Ammon's horn (tissue), 1 donor: ENCODE measurements at places on chromosomes 4 and X.

DNA sequence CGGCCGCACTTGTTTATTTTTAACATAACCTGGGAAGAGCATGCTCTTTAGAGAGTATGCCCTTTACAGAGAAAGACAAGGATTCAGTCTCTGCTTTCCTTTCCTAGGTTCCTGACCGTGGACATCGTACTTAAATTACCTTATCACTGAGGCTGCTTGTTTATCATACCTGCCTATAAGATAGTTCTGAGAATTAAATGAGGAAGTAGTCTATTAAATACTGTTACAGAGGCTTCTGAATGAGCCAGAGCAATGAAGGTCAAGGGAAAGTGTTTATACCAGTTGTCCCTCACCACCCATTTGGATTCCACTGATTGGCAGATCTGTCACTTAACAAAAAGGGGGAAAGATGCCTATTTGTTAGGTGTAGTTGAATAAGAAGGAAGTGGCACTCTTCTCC lies 10.0 kb downstream of the TXLNG start:
- DNase-seq, result no peak

DNA sequence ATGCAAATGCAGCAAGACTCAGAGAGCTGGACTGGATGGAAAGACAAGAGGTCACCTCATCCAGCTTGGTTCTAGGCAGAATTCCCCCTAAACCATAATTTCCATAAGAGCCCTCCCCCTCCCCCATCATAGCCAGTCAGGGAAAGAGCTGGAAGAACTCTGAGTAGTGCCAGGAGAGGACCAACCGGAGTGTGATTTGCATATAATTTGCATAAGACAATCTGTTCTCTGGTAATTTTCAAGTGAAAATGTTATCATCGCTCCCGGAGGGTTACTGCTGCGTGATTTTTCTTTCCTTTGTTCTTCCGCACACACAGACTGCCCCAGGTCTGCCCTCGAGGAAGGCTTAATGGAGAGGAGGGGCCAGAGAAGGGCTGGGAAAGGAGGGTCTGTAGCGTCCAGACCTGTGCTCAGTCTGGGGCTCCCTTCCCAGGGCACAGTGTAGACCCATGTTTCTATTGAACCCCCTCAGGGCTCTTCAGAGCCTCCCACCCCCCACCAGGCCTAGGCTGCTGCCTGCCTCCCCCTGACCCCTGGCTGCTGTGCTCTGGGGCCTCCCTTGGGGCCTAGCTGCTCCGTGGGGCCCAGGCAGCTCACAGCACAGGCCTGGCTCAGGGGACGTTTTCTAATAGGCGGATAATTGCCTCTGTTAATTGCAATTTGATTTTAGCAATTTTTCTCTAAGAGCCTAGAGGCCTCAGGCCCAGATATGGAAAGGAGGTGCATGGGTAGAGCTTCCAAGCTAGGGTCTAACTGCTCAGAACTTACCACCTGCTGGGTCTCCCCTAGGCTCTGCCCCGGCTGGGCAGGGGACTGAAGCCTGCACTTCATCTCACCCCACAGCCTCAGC lies 90.4 kb upstream of the PJA1 start:
- DNase-seq, result no peak

GRCh38 chrX:56397636-56398035 lies 165.5 kb downstream of the KLF8 start:
- no peak for DNase-seq

- no peak for DNase-seq
Measured at GRCh38 chr4:33057736-33058135, 2337.6 kb downstream of the PCDH7 start.

GRCh38 chr4:77629885-77630284 lies 24.3 kb downstream of the CXCL13 start:
- no peak for DNase-seq

DNA sequence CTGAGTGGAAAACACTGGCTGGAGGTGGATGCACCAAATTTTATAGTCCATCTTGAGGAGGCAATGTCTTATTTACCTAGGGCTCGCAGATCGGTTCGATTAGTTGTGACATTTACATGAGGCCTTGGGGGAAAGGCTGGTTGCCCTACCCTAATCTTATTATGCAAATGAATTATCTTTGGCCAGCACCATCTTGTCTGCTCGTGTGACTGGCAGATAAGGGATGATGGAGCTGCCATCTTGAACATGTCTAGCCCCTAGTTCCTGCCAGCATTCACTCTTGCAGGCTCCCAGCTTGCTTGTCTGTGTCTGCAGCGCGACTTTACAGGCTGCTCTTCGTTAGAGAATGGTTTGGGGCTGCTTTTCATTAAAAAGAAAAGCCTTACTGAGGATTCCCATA lies 61.9 kb downstream of the SEC24B start:
- no peak for DNase-seq

GRCh38 chrX:109954955-109955354 lies 48.0 kb upstream of the TMEM164 start:
- DNase-seq, result no peak

GRCh38 chr4:39637586-39638353 lies 895 bp downstream of the SMIM14 start:
- DNase-seq, result peak; percentile 74

- DNase-seq, result no peak
Measured at GRCh38 chr4:73725985-73726384, 14.4 kb upstream of the CXCL8 start.

DNA sequence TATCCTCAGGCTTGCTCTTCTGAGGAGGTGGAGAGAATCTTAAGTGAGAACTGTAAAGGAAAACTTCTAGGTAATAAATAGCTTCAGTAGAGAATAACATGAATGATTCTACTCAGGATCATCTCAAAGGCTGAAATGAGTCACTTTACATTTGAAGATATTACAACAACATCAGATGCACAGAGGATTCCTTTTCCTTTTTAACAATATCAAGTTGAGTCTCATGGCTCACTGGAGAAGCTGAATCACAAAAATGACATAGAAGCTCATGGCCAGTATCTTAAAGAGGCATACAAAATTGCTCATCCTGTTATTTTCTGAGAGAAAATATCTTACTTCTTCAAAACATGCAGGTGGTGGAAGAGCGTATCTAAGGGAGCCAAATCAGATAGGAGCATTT lies 72.5 kb upstream of the EMCN start:
- no peak for DNase-seq

DNA sequence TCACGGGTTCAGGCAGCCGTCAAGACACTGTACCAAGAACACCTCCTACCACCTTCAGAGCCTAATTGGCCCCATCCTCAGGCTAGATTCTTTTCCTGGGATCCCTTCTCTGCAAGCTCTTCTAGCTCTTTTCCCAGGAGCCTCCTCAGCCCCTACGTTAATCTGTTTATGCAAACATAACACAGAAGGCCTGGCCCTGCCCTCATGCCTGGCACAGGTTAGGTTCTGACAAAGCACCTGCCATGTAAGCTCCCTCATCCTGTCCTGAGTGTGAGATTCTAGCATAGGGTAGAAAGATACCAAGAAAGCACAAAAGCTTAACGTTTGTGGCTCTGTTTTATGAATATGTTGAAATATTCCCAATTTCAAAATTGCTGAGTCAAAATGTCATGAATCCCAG lies 93.6 kb downstream of the IRF2 start:
- DNase-seq, result no peak

DNA sequence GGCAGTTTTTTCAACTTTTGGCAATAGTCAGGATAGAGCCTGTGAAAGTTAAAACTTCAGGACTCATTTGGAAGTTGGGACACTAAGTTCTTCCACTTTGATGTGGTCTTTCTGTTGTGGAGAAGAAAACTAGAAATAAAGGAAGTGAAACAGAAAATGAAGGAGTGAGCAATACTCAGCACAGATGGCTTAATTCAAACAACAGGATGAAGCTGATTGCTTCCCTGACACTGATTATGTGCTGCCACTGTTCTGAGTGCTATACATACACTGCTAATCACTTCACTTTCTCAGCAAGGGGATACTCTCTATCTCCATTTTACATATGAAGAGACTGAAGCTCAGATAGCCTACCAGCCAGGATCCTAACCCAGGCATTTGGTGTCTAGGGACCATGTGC lies 235.1 kb upstream of the CPEB2 start:
- DNase-seq, result no peak

DNA sequence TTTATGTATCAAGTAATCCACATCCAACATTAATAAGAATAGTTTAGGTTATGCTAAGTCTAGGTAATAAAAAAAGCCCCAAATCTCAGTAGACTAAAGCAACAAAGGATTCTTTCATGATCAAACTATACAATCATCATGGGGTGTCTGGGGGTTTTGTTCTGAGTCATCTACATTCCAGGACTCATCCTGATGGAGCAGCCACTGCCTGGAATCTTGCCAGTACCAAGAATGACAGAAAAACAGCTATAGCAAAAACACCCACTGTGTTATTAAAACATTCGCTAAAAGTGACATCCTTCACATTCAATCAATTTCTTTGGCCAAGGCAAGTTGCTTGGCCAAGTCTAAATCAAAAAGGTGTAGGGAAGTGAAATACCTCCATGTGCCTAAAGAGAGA lies 3.9 kb upstream of the ARHGEF38 start:
- no peak for DNase-seq

DNA sequence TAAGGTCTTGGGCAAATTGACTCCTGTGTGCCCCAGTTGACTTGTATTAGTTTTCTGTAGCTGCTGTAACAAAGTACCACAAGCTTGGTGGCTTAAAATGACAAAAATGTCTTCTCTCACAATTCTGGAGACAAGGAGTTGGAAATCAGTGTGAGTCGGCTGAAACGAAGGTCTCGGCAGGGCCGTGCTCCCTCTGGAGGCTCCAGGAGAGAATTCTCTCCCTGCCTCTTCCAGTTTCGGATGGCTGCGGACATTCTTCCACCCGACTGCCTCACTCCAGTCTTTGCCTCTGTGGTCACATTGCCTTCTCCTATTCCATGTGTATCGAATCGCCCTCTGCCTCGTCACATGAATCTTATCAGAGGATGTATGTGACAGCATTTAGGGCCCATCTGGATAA lies 66.0 kb upstream of the PHOX2B start:
- DNase-seq, result no peak

DNA sequence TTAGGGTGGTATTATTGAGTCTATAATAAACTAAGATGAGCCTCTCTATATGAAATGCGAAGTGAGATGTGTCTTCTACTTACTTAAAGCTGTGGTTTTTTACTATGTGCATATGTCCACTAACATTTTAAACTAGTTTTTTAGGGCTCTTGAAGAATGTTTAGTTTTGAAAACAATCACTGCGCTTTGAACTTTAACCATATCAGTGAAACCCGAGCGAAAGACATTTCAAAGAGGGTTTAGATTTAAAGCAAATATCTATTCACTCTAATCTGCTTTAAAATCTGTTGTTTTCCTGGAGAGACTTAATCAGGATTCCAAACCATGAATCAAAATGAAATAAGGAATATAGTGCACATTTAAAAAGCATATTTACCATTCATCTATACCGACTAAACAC lies 24.8 kb upstream of the SLC7A11 start:
- DNase-seq, result no peak
